ENCODE measurements at places on chromosomes 6 and 20.

DNA sequence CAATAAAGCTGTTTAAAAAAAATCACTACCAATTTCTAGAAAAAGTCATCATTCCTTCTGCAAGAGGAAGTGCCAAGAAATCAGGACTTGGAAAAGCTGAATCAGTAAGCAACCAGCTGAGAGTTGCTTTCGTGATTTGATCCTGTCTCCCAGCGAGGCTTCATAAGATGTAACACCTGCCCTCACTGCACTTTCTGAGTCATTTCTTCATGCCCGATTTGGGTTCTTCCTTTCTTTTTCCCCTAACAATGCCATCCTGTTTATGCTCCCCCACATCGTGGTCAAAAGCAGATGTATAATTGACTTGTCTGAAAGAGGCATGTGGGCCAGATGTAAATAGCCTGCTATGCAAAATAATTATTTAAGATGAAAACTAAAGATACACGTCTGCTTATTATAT is 52.1 kb downstream of the RIPOR2 start:
- peak; percentile 75 for DNase-seq

DNA sequence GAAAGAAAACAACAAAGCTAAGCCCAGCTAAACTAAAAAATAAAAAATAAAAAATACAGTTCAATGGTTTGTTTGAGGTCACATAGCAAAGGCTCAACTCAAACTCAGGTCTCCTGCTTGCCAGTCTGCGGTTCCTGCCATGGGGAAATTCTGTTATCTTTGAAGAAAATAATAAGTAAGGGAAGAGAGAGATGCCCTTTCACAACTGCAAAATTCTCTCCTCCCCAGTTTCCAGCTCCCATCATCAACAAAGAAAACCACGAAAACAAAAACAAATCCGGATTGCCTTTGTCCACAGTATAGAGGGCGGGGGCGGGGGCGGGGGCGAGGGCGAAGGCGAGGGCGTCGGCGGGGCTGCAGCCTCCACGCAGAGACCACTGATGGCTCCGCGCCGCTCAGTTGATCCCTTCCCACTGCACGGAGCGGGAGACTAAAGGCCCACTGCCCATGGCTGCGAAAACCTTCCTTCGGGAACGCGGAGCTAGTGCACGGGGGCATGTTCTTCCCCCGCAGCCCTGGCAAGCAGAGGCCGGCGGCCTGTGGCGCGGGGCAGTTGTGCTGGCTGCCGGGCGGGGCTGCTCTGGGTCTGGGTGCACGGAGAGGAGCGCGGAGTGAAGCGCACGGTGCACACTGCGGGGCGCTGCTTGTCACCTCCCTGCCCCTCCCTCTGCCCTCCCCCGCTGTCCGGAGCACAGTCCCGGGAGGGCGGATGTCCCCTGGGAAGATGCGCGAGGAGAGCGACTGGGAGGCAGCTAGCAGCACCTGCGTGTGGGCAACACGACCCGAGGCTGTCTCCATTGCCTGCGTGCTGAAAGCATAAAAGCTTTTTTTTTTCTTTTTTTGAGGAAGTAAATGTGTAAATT is 54.1 kb upstream of the TPD52L1 start:
- DNase-seq: peak; percentile 64

DNA sequence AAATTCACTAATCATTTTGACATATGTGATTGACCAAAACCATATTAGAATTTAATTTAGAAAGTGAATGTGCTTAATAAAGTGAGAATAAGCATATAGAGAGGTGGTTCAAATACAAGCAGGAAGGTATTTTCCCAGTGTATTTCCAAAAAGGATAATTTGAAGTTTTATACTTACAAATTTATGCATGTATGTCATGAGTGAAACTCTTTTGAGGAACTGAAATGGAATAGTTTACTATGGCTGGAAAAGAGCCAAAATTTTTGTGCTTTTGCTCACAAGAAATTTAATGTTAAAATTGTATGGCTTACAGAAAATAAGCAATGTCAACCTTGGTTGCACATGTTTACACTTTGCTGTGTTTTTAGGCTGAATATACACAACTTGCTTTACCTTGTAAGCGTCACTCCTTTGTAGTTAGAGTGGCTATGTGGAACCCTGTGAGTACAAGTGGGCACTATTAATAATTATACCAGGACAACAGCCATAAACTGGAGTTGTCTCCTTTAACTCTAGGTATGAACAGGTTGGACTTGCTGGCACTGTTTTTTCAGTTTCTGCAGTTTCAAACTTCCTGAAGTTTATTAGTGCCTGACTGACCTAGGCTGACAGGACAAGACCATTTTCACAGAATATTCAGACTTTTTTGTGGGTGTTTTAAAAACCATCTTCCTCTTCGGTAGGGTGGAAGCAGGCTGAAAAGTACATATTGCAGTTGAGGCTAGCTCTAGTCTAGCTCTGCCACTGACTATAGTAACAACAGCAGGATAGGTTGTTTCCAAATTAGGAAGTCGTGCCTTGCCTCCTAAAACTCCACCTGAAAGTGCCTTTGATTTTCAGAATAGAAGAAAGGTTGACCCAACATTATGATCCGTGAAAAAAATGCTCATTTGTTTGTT is 6.0 kb downstream of the AFDN start:
- peak; percentile 10 for DNase-seq

DNA sequence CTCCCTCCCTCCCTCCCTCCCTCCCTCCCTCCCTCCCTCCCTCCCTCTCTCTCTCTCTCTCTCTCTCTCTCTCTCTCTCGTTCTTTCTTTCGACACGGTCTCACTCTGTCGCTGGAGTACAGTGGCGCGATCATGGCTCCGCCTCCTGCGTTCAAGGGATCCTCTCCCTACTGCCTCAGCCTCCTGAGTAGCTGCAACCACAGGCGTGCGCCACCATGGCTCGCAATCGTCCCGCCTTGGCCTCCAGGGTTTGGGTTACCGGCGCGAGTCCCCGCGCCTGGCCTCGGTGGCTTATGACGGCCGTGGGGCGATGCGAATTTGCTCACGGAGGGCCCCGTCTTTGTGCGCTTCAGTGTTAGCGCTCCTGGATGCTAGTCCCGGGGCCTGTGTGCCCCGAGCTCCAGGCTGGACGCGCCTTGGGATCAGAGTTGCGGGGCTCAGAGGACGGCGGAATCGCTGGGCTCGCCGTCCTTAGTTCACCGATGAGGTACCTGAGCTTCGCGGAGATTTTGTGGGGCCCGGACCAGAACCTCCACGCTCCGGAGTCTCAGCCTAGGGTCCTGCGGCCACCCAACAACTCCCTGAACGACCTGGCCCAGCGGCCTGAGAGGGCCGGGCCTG is 45.2 kb downstream of the MCUR1 start:
- DNase-seq: no peak

GRCh38 chr6:40152701-40153436 is 218.6 kb upstream of the MOCS1 start:
- no peak for DNase-seq

GRCh38 chr6:99905209-99906106 is 88.6 kb downstream of the MCHR2 start:
- DNase-seq: peak; percentile 64

- peak; percentile 80 for DNase-seq
Measured at GRCh38 chr6:18507561-18507960, 120.4 kb downstream of the RNF144B start.

GRCh38 chr6:21414065-21414464 is 179.5 kb upstream of the SOX4 start:
- no peak for DNase-seq

GRCh38 chr6:7446619-7447325 is 57.2 kb downstream of the RIOK1 start:
- DNase-seq: peak; percentile 70

- no peak for DNase-seq
Measured at GRCh38 chr6:2509711-2510110, 241.0 kb downstream of the MYLK4 start.

DNA sequence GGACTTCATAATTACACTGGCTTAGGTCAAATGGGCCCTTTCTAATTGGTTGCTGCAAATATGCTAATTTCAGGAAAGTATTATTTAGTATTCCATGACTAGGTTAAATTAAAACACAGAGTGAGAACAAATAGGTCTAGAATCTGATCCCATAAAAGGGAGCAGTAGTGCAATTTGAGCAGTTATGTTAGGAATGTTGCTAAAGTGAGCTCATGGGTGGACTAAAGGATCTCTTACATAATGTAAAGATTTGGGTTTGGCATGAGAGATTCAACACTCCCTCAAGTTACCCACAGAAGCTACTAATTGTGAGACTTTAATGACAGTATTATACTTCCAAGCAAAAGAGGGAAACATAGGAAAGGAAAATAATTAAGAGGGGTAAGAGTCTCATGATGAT is 109.1 kb downstream of the C6orf58 start:
- DNase-seq: peak; percentile 10
